ENCODE measurements at places on chromosomes 7 and 10.

GRCh38 chr10:30736685-30737232, 107.2 kb upstream of the LYZL2 start:
- DNase-seq, result peak; percentile 96

- DNase-seq, result no peak
Measured at GRCh38 chr7:155495440-155496248, 37.7 kb downstream of the EN2 start.

DNA sequence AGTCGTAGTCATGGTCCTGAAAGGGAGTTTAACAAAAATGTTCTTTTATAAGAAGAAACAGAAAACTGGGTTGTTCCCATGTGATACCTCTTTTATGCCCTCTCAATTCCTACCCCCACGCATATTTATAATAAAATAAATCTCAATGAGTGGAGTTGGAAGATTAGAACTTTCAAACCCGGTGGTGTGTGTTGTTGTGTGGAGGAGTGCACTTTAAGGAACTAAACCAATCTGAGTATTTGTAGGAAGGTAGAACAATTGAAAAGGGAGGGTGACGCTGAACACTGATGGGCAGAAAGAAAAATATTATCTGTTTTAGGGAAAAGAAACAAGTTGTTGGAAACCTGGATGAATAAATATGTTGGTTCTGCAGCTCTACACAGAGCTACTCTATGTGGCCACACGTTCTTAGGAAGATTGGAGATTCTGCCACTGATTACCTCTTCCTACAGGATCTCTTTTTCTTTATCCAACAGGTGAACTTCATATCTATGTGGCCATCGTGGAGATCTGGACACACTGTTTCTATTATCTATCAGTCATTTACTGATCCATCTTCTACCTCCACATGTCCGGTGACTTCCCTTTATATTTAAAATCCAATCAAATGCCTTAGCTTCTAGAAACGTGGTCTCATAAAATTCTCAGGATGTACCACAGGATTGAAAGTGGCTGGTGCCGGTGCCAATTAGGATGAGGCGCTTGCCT, 13.1 kb upstream of the GATA3 start:
- no peak for DNase-seq

GRCh38 chr7:74351836-74352235, 62.6 kb downstream of the CLIP2 start:
- no peak for DNase-seq

GRCh38 chr10:8418631-8419030, 364.1 kb downstream of the GATA3 start:
- no peak for DNase-seq

DNA sequence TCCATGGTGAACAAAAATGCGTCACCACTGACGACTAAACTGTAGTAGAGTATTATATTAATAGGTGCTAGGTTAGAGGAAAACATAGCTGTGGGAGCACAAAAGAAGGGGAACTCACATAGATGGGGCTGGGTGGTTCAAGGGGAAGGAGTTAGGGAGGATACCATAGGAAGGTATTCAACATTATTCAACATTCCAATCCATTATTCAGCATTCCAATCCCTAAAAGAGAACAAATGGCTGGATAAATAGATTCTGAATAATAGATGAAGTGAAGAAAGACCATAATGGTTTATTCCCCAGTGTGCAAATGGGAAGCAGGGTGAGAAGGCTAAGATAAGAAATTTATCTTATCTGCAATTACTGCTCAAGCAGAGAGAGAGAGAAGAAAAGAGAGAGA, 61.4 kb downstream of the AASS start:
- DNase-seq, result no peak

Measured in kidney tubule cell (primary cell).